Stomach (tissue), 19 donors: ENCODE measurements at places on chromosomes 16 and 17. TPM values are rescaled to one million over a fixed set of nuclear protein-coding genes. Genes with fewer than 3 reads are reported as not detected.

- no peak overlapping the region for H3K4me3 ChIP-seq
- H3K4me1 ChIP-seq, result peaks cover 33% of the 10 kb centered on the region
- H3K36me3 ChIP-seq, result peaks cover 41% of the 10 kb centered on the region
- no peaks in the 10 kb centered on the region for H3K27me3 ChIP-seq
Measured at GRCh38 chr16:4609200-4610010, 5.3 kb downstream of the UBALD1 start.

DNA sequence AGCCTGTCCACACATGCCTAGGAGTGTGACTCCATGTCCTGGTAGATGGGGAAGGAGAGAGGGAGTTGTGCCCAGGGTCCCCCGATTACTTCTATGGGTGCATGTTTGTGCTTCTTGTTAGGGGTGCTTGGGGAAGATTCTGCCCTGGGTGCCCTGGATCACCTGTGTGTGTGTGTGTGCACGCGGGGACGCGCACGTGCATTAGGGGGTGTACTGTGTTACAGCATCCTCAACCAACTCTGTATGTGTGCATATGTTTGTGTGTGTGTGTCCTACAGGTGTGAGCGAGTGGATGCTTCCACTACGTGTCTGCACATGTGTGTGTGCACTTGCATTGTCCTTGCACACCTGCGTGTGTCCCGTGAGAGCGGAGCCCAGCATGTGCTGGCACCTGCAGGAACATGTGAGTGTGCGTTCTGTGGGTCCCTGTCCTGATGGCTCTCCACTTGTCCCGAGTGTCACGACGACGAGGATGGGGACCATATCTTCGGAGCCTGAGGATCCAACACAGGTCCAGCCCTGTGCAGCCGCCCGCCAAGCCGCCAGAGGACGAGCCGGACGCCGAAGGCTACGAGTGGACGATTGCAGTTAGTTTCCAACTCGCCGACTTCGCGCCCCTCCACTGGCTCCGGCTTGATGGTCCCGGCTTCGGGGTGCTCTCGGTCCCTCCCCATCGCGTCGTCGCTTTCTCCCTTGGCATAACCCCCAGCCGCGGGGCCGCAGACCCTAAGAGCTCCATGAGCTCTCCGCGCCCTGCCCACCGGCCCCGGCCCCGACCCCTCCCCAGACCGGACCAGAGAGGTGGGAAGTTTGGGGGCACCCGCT is 6.0 kb upstream of the TBC1D3B start:
- no peak for DNase-seq
- no peaks in the 10 kb centered on the region for H3K36me3 ChIP-seq
- peak overlapping the region; percentile 65 for H3K27ac ChIP-seq
- H3K4me3 ChIP-seq, result peak overlapping the region; percentile 70
- H3K4me1 ChIP-seq, result peaks cover 27% of the 10 kb centered on the region

- DNase-seq, result no peak
- no peaks in the 10 kb centered on the region for H3K27me3 ChIP-seq
- no peaks in the 10 kb centered on the region for H3K36me3 ChIP-seq
- H3K4me3 ChIP-seq, result no peak overlapping the region
- no peak overlapping the region for H3K27ac ChIP-seq
Measured at GRCh38 chr17:67425571-67426160, 48.6 kb downstream of the PITPNC1 start.

DNA sequence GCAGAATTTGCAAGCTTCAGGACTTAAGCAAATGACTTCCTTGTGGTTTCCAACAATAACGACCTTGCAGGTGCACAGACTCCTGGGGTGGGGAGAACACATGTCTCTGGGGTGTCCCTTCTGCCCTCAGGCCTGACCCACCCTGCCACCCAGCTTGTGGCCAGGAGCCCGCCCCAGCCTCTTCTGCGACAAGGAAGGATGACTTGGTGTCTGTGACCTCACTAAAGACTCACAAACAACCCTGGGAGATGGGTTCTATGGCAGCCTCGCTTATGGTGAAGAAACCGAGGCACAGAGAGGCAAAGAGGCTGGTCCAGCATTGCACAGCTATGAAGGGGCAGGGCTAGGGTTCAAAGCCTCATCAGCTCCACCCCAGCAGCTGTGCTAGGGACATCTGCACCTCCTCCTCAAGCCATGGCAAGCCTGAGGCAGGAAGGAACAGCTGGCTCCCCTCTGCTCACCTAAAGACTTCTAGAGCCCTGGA is 2.6 kb downstream of the ATP2A3 start:
- DNase-seq, result no peak
- H3K27ac ChIP-seq, result no peak overlapping the region
- peaks cover 6% of the 10 kb centered on the region for H3K27me3 ChIP-seq
- no peak overlapping the region for H3K4me3 ChIP-seq
- no peaks in the 10 kb centered on the region for H3K36me3 ChIP-seq

PLCD3 gene
- total RNA-seq, result 7.6 TPM
